Activated CD4-positive, alpha-beta T cell treated with anti-CD3 and anti-CD28 coated beads, Interleukin-2, amount 50 U/mL, for 4 hours (primary cell): ENCODE measurements at places on chromosomes 5 and 9.
A peak's percentile ranks its signal among the peaks of the same experiment; 100 is the strongest.

DNA sequence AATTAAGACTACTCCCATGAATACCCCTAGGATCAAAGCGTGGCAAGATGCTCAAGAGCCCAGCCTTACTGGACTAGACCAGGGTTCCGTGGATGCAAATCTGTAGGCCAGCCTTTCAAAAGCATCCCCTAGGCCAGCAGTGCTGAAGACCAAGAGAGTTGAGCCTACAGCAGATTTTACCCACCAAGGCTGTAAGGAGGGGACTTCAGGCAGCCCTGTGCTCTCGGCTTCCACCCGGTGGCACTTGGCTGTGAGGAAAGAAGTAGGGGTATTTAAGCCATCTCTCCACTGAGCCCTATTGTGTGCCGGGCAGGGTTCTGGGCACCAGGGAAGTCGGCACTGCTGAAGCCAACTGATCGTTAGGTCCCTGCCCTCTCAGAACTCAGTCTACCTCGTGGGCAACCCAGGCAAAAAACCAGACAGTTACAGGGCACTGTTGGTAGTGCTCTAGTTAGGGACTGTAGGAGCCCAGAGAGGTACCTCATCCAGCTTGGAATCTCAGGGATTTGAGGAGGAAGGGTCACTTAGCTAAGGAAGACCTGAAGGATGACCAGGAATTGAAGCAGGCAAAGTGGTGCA lies 25.5 kb downstream of the TCF7 start:
- no peak for DNase-seq

- DNase-seq, result no peak
Observed at GRCh38 chr9:1400983-1401382, 350.8 kb downstream of the DMRT2 start.

GRCh38 chr5:159094745-159095144 lies 5.0 kb downstream of the EBF1 start:
- peak; percentile 37 for DNase-seq

GRCh38 chr9:19511694-19512093 lies 102.9 kb downstream of the ACER2 start:
- no peak for DNase-seq

- DNase-seq, result peak; percentile 53
Observed at GRCh38 chr9:128203024-128203706, at the start of gene DNM1. DNM1 (plus strand) TSS chr9:128203379; CDS start chr9:128203471, 92 bp downstream.

GRCh38 chr9:118829334-118829733 lies 539.9 kb downstream of the BRINP1 start:
- DNase-seq, result no peak
